ENCODE measurements at places on chromosomes 5 and 9.

GRCh38 chr9:113205432-113205831 is 15.6 kb downstream of the FKBP15 start:
- no peak for DNase-seq

GRCh38 chr5:122137702-122138101 is 8.4 kb downstream of the ZNF474 start:
- no peak for DNase-seq

DNA sequence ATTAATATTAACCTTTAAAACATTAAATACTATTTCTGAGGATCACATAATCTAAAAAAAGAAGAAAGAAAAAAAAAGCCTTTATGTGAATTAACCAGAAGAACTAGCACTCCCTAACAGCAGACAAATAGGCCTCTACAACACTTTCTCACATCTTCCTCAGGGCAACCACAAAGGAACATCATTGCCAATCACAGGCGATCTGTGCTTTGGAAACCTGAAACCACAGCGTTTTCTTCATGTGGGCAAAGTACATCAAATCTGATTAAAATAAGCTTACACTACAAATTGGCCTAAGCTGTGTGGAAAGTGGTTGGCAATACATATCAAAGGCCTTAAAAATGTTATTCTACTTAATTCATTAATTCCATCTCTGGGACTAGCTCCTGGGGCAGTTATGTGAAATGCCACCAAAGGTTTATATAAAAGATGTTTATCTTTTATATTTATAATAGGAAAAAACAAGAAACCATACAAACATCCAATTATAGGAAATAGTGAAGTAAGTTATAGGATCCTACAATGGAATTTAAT is 184.8 kb upstream of the TBCA start:
- DNase-seq, result no peak

GRCh38 chr9:136036848-136037247 is 58.2 kb downstream of the NACC2 start:
- no peak for DNase-seq

- DNase-seq, result no peak
These were observed 6.4 kb downstream of the SLC6A3 start for GRCh38 chr5:1438871-1439270.

GRCh38 chr5:111932628-111933027 is 175.6 kb upstream of the NREP start:
- DNase-seq, result no peak

DNA sequence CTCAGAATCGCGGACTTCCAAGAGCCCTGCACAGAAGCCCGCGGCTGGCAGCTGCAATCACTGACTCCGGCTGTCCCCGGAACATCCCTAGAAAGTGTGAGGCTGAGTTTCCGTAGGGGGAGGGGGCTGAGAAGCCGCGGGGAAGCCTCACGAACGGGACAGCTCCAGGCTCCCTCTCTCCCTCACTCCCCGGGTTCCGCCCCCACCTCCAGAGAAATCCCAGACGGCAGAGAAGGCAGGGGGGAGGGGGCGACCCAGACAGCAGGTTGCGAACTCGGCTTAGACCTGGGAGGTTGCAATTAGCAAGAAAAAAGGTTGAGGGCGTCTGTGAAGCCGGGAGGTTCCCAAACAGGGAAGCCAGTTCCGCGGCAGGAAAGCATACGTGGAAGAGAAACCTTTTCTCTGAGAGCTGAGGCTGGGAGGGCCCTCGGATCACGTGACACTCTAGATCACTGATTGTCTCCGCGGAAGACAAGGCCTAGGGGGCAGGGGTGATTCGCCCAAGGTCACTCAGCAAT is 73.8 kb upstream of the CPLX2 start:
- DNase-seq, result no peak

DNA sequence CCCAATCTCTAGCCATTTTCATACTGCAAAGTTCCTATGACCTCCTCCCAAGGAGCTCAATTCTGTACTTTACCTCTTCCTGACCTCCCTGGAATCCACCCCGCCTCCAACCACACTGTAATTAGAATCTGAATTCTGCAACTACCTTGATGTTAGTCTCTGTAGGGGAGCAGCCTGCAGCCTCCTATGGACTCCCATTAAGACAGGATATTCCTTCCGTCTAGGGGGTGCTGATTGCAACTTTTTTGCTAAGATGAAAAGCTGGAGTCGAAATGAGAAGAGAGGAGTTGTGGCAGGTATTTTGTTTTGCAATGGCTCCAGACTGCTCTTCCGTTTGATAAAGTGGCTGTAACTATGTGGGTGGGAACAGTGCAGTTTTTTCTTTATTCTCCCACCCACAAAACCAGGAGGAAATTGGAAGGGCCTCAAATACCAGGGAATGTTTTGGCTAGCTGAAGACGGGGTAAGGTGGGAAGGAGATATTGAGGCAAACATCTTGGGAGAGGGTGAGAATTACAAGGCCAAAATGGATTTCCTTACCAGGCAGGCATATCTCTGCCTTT is 23.8 kb downstream of the ANXA2R start:
- DNase-seq, result no peak

GRCh38 chr9:97579914-97580313 is 53.3 kb downstream of the TSTD2 start:
- DNase-seq, result no peak

DNA sequence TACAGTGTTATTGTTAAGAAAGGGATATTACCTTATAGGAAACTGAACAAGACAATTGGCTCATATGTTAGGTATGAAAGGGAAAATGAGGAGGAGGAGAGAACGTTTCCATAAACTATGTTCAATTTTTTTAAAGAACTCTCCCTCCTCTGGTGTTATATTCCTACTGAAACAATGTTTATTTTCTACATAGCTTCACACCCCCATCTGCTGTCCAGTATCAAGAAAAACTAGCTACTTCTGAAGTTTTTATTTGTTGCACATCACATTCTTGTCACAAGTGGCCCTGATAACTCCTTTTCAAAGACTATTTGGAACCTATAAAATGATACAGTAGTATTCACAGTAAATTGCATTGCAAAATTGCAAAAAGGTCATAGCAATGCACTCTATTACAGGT is 223.4 kb upstream of the FAM174A start:
- DNase-seq, result no peak

DNA sequence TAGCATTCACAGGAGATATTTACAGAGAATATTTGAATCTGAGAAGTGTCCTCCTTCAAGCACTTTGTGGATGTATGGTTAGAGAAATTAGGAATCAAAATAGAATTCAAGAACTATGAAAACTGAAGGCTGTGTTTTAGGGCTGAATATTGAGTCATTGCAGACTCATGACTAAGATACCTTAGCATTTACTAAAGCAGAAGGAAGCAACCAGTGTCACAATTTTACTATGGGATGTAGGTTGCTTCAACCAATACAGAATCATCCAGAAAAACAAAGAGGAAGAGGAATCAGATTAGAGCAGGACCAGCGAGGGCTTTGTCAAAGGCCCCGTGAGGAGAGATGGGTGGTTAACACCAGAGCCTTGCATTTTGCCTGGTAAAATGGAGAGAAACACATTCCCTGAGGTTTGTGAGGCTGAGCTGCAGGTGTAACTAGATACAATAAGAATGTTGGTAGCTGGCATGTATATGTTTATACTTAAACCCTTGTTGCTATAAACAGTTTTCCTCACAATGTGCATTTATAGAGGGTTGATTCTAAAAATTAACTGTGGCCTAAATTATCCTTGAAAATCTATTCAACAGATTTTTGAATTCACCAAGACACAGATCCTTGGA is 518.1 kb downstream of the AGTPBP1 start:
- no peak for DNase-seq

DNA sequence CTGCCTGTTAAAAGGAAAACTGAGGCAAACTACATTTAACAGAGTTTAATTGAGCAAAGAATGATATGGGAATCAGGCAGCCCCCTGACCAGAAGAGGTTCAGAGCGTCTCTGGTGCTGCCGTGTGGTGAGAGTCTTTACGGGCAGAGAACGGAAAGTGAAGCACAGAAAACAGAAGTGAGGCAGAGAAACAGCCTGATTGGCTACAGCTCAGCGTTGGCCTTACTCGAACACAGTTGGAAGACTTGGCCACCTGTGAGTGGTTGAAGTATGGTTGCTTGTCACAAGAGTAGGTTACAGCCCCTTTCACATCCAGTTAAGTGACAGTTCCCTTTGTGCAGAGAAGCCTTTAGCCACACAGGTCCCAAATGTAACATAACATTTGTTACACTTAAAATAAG is 16.9 kb upstream of the FBP1 start:
- DNase-seq, result peak; percentile 17

DNA sequence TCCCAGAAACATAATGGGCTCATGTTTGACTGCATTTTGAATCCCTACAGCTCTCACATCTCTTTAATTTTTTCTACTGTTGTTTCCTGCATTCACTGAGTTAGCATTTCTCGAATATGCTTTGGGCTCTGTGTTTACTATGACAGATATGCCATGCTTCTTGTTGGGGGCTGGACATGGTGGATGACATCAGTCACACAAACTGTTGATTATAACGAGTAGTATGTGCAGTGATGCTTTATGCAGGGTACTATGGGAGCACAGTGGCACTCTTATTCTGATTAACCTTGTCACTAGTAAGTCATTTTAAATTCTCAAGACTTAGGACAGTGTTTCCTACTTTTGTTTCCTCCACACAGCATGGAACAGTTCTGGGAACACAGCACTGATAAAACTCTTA is 295.4 kb upstream of the ZNF608 start:
- DNase-seq, result no peak

GRCh38 chr9:13149454-13149853 is 130.0 kb downstream of the MPDZ start:
- no peak for DNase-seq

- no peak for DNase-seq
These were observed 69.0 kb downstream of the MVB12B start for GRCh38 chr9:126395439-126396212.

- DNase-seq, result no peak
These were observed 230.7 kb downstream of the ASTN2 start for GRCh38 chr9:117184173-117184572.

- DNase-seq, result no peak
These were observed 10.7 kb downstream of the PCDH12 start for GRCh38 chr5:141947316-141947715.

- no peak for DNase-seq
These were observed 56.9 kb downstream of the AP3S1 start for GRCh38 chr5:115898656-115899055.

DNA sequence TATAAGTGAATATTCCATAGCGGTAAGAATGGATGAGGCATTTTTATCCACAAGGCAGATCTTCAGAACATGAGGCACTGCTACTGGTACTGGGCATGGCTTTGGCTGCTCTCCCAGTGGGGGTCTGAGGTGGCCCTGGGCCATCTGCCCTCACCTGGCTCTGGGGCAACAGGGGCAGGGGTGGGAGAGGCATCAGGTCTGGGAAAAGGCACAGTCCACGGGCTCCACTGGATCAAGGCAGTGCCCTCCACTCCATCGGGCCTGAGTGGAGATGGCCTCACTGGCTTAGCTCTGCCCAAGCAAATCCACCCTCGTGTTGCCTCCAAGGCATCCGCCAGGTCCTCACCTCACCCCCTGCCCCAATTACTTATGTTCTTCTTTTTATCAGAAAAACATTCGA is 10.9 kb upstream of the NKD2 start:
- DNase-seq, result no peak

DNA sequence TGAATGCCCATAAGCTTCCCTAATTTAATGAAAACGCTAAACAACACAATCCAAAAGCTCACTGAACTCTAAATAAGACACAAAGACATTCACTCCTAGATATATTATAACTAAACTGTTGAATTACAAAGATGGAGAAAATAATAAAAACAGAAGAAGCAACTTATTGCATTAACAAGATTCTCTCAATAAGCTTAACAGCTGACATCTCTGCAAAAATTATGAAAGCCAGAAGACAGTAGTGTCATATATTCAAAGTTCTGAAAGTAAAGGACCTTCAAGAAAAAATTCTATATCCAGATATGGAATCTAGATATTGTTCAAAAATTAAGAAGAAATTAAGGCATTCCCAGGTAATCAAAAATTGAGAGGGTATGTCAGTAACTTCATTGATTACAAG is 957.8 kb upstream of the TYRP1 start:
- DNase-seq, result no peak

- DNase-seq, result no peak
These were observed 19.5 kb upstream of the SNAPC3 start for GRCh38 chr9:15403155-15403554.

DNA sequence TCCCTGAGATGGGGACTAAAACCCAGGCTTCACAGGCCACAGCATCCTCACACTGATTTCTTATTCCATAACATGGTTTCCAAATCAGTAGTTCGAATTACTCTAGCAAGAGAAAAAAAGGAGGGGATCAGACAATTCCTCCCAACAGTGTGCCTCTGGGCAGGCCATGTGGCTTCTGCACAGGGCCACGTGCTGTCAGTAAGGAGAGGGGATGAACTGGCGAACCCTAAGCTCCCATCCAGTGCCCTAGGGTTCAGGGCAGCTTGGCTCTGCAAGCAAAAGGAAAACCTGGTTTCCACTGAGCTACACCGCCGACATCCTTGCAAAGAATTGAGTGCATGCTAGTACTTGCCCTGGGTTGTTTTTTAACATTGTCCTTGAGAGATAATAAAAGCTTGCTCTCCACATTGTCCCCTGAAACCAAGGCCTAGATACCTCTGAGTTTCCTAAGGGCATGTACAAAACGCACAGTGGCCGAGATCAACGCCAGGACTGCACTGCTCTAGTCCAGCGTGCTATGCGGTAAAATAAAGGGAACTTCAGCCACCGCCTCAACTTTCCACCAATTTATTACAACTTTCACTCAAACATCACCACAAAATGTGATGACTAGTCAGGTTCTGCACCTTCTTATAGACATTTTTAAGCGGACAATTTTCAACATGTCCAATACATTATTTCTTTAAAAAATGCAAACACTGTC is 4.5 kb downstream of the CAMSAP1 start:
- no peak for DNase-seq

GRCh38 chr5:77863181-77863580 is 87.0 kb upstream of the TBCA start:
- no peak for DNase-seq

DNA sequence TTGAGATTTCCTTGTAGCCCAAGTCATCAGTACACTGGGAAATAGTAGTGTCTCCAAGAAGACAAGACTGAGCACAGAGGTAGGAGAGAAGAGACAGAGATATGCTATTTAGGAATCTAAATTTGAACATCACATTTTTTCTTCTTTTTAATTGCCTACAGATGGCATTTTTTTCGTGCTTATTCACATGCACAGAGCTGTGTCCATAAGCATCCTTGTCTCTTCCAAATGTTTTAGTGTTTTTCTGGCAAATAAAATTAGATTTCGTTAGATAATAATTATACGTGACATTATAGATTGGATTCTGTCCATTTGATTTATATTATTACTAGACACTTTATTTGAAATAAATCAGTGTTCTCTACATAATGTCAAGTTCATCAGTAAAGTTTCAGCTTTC is 80.9 kb downstream of the PRR16 start:
- no peak for DNase-seq
